GM23248 (cell line): ENCODE measurements at places on chromosomes 5 and 9. TPM values are rescaled to one million over a fixed set of nuclear protein-coding genes. Genes with fewer than 3 reads are reported as not detected.

GRCh38 chr9:77997611-77998284 lies 33.9 kb downstream of the GNAQ start:
- no peak overlapping the region for H3K4me3 ChIP-seq
- DNase-seq: no peak
- peaks cover 31% of the 10 kb centered on the region for H3K4me1 ChIP-seq
- no peaks in the 10 kb centered on the region for H3K36me3 ChIP-seq
- H3K27me3 ChIP-seq: no peaks in the 10 kb centered on the region

CNTFR gene
- not detected in 2 replicates for polyA plus RNA-seq

PKD2L2 gene
- not detected in 2 replicates for polyA plus RNA-seq

DNA sequence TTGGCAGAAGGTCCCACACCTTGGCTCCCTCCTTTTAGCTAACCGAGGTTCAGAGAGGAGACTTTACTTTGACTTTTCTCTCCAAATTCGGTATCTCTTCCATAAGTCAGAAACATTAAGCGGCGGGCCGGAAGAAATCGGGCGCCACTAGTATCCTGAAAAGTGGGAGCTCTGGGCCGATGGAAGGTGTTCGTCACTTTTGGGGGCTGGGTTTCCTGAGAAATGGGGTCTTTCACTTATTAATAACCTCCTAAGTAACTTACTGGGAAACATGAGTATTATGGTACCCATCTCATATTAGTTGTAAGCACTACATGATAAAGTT lies 716 bp downstream of the STX17 start:
- H3K36me3 ChIP-seq: no peaks in the 10 kb centered on the region
- peak overlapping the region; percentile 78 for H3K4me3 ChIP-seq
- no peak for DNase-seq

GRCh38 chr5:11854936-11855335 lies 49.3 kb downstream of the CTNND2 start:
- no peaks in the 10 kb centered on the region for H3K36me3 ChIP-seq
- no peak for DNase-seq
- no peak overlapping the region for H3K27ac ChIP-seq
- H3K4me1 ChIP-seq: no peaks in the 10 kb centered on the region
- H3K27me3 ChIP-seq: no peaks in the 10 kb centered on the region

DNA sequence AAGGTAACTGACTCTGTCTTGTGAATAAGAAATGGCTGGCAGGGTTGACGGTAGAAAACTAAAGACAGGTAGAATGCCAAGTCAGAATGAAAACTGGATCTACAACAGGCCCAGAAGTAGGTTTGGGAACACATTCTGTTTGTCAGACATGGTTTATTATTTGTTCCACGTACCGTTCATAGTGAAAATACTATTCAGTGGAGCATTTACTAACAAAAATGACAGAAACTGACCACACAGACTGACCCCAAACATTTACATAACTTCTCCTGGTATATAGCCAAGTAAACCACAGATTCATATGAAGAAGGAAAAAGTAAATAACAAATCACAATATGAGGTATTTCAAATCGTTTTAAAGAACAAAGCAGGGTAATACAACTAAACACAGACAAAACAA lies 73.7 kb downstream of the SLC38A9 start:
- DNase-seq: no peak
- no peak overlapping the region for H3K27ac ChIP-seq
- H3K4me1 ChIP-seq: peaks cover 31% of the 10 kb centered on the region

GRCh38 chr5:171223927-171224326 lies 85.1 kb upstream of the TLX3 start:
- no peaks in the 10 kb centered on the region for H3K4me1 ChIP-seq
- no peak overlapping the region for H3K27ac ChIP-seq
- H3K4me3 ChIP-seq: no peak overlapping the region
- DNase-seq: no peak

GRCh38 chr5:112440031-112440430 lies 21.0 kb upstream of the EPB41L4A start:
- H3K27ac ChIP-seq: no peak overlapping the region
- no peaks in the 10 kb centered on the region for H3K27me3 ChIP-seq
- no peaks in the 10 kb centered on the region for H3K36me3 ChIP-seq

DNA sequence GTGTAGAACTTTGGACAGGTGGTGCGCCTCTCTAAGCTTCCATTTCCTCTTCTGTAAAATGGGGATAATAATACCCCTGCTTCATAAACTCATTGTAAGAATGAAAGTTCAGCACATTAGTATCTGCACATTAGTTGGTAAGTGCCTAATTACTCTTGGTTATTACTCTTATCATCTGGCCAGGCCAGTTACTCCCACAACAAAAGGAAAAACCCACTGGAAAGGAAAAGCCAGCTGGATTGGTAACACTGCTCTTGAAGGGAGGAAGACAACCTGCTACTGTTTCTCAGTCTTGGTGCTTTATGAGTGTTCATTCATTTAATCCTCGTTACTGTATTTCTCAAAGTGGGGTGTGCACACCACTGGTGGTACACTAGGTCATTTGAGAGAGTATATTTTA lies 251.4 kb downstream of the ARHGAP26 start:
- no peak for DNase-seq
- no peaks in the 10 kb centered on the region for H3K27me3 ChIP-seq
- H3K36me3 ChIP-seq: no peaks in the 10 kb centered on the region
- H3K4me1 ChIP-seq: peaks cover 14% of the 10 kb centered on the region; the same call in 1 of the 2 replicates

- H3K4me1 ChIP-seq: no peaks in the 10 kb centered on the region
- 0 out of 2 replicates have a peak, but pooled peaks cover 3% of the 10 kb centered on the region for H3K27me3 ChIP-seq
- no peak overlapping the region for H3K27ac ChIP-seq
- peak overlapping the region; percentile 66 for H3K4me3 ChIP-seq
Measured at GRCh38 chr9:1051584-1052275, 1.6 kb downstream of the DMRT2 start.

- DNase-seq: no peak
- H3K4me1 ChIP-seq: no peaks in the 10 kb centered on the region
- no peak overlapping the region for H3K27ac ChIP-seq
- no peak overlapping the region for H3K4me3 ChIP-seq
- H3K36me3 ChIP-seq: no peaks in the 10 kb centered on the region
- H3K27me3 ChIP-seq: no peaks in the 10 kb centered on the region
Measured at GRCh38 chr9:72494051-72494450, 27.4 kb upstream of the TMC1 start.

- DNase-seq: no peak
- H3K4me1 ChIP-seq: no peaks in the 10 kb centered on the region
- H3K36me3 ChIP-seq: no peaks in the 10 kb centered on the region
- no peaks in the 10 kb centered on the region for H3K27me3 ChIP-seq
Measured at GRCh38 chr5:136642976-136643375, 277.6 kb upstream of the TRPC7 start.

DNA sequence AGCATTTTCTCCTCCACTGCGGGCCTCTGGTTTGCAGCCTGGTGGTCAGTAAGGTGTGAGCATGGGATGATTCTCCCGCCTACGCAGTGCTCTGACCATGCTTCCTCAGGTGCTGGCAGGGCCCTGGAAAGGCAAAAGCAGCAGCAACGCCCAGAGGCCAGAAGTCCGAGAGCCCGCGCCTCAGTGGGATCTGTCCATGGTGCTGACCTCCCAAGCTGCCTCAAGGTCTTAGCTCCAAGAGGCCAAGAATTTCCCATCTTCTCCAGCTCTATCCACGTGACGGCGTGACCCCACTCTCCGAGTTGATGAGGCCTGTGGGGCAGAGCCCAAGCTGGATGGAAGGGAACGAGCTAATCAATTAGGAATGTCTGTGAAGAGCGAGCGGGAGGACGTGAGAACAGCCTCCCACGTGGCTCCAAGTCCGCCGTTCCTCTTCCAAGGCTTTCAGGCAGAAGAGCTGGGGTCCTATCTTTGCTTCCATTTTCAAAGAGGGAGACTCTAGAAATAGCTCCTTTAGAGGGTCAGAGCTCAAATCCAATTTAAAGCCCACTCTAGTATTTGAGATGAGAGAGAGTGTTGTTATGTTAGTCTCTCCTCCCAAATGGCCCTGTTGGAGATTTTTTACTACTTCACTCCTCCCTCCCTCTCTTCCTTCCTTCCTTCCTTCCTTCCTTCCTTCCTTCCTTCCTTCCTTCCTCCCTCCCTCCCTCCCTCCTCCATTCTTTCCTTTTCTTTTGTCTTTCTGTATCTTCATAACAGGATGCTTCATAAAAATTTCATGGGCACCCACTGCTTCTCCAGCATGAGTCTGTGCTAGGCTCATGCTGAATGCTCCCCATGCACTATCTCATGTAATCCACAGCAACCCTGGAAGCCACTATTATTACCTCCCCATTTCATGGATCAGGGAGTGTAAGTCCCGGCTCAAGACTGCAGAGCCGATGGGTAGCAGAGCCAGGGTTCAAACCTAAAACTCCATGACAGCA lies 69.3 kb downstream of the OLFM1 start:
- no peak overlapping the region for H3K27ac ChIP-seq
- peak; percentile 60 for DNase-seq
- peaks cover 16% of the 10 kb centered on the region for H3K27me3 ChIP-seq
- no peaks in the 10 kb centered on the region for H3K4me1 ChIP-seq

DNA sequence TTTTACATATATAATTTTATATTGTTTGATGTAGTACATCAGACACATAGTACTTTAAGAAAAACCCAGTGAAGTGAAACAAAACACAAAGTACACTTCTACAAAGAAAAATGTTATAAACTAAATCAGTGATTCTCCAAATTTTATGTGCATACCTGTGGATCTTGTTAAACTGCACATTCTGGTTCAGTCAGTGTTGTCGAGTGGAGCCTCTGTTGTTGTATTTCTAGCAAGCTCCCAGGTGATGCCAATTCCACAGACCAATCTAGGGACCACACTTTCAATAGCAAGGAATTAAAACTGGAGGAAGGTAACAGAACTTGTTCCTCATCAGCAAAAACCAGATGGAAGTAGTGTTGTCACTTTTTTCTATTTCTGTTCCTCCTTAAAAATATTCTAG lies 183.8 kb upstream of the CD180 start:
- H3K27ac ChIP-seq: no peak overlapping the region
- no peak overlapping the region for H3K4me3 ChIP-seq
- H3K36me3 ChIP-seq: no peaks in the 10 kb centered on the region
- no peaks in the 10 kb centered on the region for H3K27me3 ChIP-seq
- no peaks in the 10 kb centered on the region for H3K4me1 ChIP-seq
- DNase-seq: no peak

DNA sequence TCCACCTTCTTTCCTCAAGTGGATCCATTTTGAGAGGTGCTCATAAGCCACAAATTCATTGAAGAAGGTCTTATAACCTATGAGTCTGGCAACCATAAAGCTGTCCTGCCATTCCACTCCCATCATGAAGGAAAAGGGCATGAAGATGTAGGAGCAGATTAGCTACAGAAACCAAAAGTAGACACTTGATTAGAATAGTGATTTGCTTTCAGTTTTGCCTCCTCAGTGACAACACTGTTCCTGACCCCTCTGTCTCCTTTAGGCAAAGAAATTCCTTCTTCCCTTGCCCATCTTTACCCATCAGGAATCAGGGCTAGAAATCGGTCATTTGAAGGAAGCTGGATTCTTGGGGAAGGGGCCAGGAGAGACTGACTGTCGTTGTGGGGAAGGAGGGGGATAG lies 55.2 kb downstream of the SLC28A3 start:
- H3K4me3 ChIP-seq: no peak overlapping the region
- no peaks in the 10 kb centered on the region for H3K4me1 ChIP-seq
- H3K36me3 ChIP-seq: no peaks in the 10 kb centered on the region
- DNase-seq: no peak

ADRA1B gene
- polyA plus RNA-seq: 0.56 TPM in 1 of 2 replicates, not detected in the other

DNA sequence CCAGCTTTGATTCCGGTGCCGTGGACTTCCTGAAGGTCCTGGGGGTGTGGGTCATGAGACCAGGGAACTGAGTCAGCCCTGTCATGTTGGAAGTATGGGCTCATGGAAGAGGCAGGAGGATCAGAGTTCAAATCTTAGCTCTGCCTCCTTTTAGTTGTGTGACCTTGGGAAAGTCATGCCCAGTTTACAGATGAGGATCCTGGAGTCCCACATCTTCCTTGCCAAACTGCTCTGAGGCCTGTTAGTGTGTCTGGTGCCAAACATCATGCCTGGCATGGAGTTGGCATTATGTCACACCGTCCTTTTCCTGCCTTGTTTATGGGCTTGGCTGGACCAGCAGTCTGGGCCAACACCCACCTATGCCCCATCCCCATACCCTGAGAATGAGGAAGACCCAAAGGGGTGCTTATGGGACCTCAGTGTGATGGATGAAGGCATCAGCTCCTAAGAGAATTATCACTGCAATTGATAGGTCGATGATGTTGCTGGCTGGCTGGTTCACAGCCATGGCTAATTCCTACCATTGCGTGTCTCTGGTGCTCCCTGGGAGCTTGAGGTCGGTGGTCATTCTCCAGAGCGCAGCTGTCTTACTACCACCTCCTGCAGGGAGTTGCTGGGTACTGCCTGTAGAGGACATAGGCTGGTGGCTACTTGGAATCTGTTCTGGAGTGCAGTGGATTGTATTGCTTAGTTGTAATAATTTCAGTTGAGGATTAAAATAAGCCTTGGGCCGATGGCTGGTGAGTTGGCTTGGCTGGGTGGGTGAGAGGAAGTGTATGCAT lies 140.5 kb upstream of the PITX1 start:
- H3K36me3 ChIP-seq: no peaks in the 10 kb centered on the region
- H3K27me3 ChIP-seq: peaks cover 39% of the 10 kb centered on the region
- H3K27ac ChIP-seq: no peak overlapping the region
- DNase-seq: no peak

- no peaks in the 10 kb centered on the region for H3K27me3 ChIP-seq
- H3K4me1 ChIP-seq: peaks cover 9% of the 10 kb centered on the region
- peak; percentile 46 for DNase-seq
- H3K4me3 ChIP-seq: no peak overlapping the region
- no peaks in the 10 kb centered on the region for H3K36me3 ChIP-seq
Measured at GRCh38 chr5:42015681-42016080, 90.6 kb downstream of the FBXO4 start.

- no peak overlapping the region for H3K27ac ChIP-seq
- DNase-seq: no peak
- no peaks in the 10 kb centered on the region for H3K4me1 ChIP-seq
- H3K36me3 ChIP-seq: no peaks in the 10 kb centered on the region
Measured at GRCh38 chr5:43409809-43410271, 2.4 kb downstream of the CCL28 start.

DNA sequence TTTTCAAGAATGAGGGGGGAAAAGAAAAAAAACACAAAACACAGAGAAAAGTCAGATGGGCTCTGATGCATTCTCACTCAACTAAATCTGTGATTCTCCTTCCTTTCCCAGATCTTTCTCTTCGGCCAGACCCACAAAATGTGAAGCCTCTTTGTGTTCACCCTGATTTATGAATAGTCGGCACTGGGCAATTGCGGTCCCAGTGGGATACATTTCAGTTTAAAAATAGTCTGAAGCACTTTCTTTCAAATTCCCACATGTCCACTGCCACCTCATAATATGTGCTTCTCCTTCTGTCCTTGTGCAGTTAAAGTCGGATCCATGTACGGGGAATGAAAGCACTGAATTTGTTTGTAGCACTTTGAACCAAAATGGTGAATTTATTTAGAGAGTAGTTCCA lies 995.4 kb upstream of the WWC1 start:
- H3K36me3 ChIP-seq: no peaks in the 10 kb centered on the region
- H3K27ac ChIP-seq: no peak overlapping the region
- peaks cover 19% of the 10 kb centered on the region for H3K27me3 ChIP-seq
- peaks cover 14% of the 10 kb centered on the region for H3K4me1 ChIP-seq

PCDHB15 gene
- polyA plus RNA-seq: 1.5 and 1.9 TPM in 2 replicates

- H3K27me3 ChIP-seq: peaks cover 15% of the 10 kb centered on the region; the same call in 1 of the 2 replicates
- no peak overlapping the region for H3K27ac ChIP-seq
- DNase-seq: no peak
- H3K36me3 ChIP-seq: no peaks in the 10 kb centered on the region
- H3K4me3 ChIP-seq: no peak overlapping the region
Measured at GRCh38 chr9:126152622-126153362, 173.8 kb upstream of the MVB12B start.

GRCh38 chr5:128965011-128965637 lies at the start of gene SLC27A6:
Gene SLC27A6, plus strand, starts transcription at chr5:128965488. Its CDS starts 650 bp downstream, at chr5:128966138.
- no peaks in the 10 kb centered on the region for H3K4me1 ChIP-seq
- H3K27ac ChIP-seq: no peak within 1 kb of the TSS
- no peaks in the 10 kb centered on the region for H3K36me3 ChIP-seq
- no peak for DNase-seq
- H3K4me3 ChIP-seq: no peak within 1 kb of the TSS
